ENCODE measurements at places on chromosomes 7 and 10.

DNA sequence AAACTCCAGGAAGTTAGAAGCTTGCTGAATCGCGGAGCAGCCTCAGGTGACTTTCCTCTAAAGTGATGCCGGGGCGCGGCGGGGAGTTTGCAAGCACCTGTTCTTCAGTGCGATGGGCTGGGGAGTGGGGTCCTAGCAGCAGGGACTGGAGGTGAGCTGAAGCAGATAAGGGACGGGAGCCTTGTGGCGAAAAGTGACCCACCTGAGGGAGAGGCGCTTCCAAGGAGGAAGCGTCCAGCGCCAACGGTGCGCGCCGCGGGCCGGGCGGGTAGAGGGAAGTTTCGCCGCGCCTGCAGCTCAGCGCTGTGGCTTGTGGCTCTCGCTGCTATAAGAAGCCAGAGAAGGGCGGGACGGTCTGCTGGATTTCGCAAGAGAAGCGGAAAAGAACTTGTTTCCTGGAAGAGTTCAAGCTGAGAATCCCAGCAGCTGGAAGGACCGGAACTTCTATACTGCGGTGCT is at the start of gene STEAP4:
TSS of gene STEAP4 (minus strand) at position 305 of the 459 bp plus-strand sequence. CDS start 22,625 bp downstream, outside the sequence.
- H3K4me1 ChIP-seq = no peaks in the 10 kb centered on the region
- no peak within 1 kb of the TSS for H3K27ac ChIP-seq
- DNase-seq = no peak
- no peak within 1 kb of the TSS for H3K4me3 ChIP-seq

GRCh38 chr10:115157357-115157756 is 64.2 kb downstream of the ATRNL1 start:
- H3K27ac ChIP-seq = no peak overlapping the region
- no peaks in the 10 kb centered on the region for H3K27me3 ChIP-seq
- no peaks in the 10 kb centered on the region for H3K36me3 ChIP-seq
- H3K4me1 ChIP-seq = no peaks in the 10 kb centered on the region
- no peak overlapping the region for H3K4me3 ChIP-seq
- DNase-seq = no peak

- no peaks in the 10 kb centered on the region for H3K36me3 ChIP-seq
- no peak overlapping the region for H3K27ac ChIP-seq
- H3K4me3 ChIP-seq = no peak overlapping the region
- no peak for DNase-seq
Observed at GRCh38 chr10:28293236-28294168, 9.4 kb downstream of the MPP7 start.

GRCh38 chr7:31002256-31002655 is 38.5 kb downstream of the GHRHR start:
- H3K4me1 ChIP-seq = no peaks in the 10 kb centered on the region
- no peak overlapping the region for H3K4me3 ChIP-seq
- H3K27ac ChIP-seq = no peak overlapping the region
- no peak for DNase-seq

- no peak overlapping the region for H3K4me3 ChIP-seq
- H3K27ac ChIP-seq = no peak overlapping the region
- no peaks in the 10 kb centered on the region for H3K4me1 ChIP-seq
Observed at GRCh38 chr7:17181482-17181881, 117.0 kb upstream of the AHR start.

- no peaks in the 10 kb centered on the region for H3K27me3 ChIP-seq
- H3K4me1 ChIP-seq = peaks cover 2% of the 10 kb centered on the region
- H3K4me3 ChIP-seq = no peak overlapping the region
Observed at GRCh38 chr7:127895814-127896280, 135.4 kb downstream of the LRRC4 start.

DNA sequence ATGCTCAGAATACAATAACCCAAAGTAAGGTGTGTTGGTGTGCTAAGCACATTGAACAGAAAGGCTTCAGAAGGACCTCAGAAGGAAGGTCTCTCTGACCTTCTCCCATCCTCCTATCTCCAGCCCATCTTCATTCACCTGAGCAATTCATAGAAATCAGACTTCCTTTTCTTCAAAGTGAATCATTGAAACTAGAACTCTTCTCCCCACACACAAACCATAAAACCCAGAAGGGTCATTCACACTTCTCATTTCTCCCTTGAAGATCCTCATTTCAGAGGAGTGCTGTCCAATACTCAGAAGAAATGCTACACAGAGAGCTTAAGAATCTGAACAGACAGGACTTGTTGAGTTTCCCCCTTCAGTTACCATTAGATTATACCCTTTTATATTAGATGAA is 89.5 kb downstream of the VWDE start:
- no peaks in the 10 kb centered on the region for H3K4me1 ChIP-seq
- H3K27me3 ChIP-seq = no peaks in the 10 kb centered on the region
- no peaks in the 10 kb centered on the region for H3K36me3 ChIP-seq
- H3K27ac ChIP-seq = no peak overlapping the region

GRCh38 chr10:86545101-86545500 is 23.5 kb upstream of the WAPL start:
- H3K4me1 ChIP-seq = no peaks in the 10 kb centered on the region
- H3K27ac ChIP-seq = no peak overlapping the region
- no peaks in the 10 kb centered on the region for H3K36me3 ChIP-seq
- DNase-seq = no peak
- no peak overlapping the region for H3K4me3 ChIP-seq
- no peaks in the 10 kb centered on the region for H3K27me3 ChIP-seq

DNA sequence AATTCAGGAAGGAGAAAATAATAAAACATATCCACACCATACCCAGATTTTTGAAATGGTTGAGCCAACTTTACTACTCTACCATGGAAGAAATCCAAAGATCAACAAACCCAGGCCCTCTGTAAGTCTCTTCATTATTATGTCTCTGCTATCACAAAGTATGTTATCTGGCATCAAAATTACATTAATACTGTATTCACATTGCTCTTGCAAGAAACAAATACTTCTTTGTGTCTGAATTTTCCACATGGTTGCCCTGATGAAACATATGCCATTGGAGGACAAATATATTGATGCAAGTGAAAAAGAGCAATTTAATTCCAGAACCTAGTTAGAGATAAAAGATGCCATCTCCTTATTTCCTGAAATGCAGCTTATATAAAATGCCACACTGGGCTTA is 204.0 kb downstream of the FZD1 start:
- H3K36me3 ChIP-seq = no peaks in the 10 kb centered on the region
- no peak overlapping the region for H3K4me3 ChIP-seq
- no peaks in the 10 kb centered on the region for H3K27me3 ChIP-seq
- no peak overlapping the region for H3K27ac ChIP-seq

- H3K27ac ChIP-seq = no peak overlapping the region
- H3K27me3 ChIP-seq = no peaks in the 10 kb centered on the region
- H3K4me3 ChIP-seq = no peak overlapping the region
- H3K36me3 ChIP-seq = no peaks in the 10 kb centered on the region
Observed at GRCh38 chr7:85802211-85802610, 615.4 kb upstream of the SEMA3D start.

GRCh38 chr7:146053492-146053891 is 63.1 kb upstream of the CNTNAP2 start:
- no peak overlapping the region for H3K27ac ChIP-seq
- DNase-seq = no peak
- no peaks in the 10 kb centered on the region for H3K27me3 ChIP-seq
- no peaks in the 10 kb centered on the region for H3K4me1 ChIP-seq
- H3K4me3 ChIP-seq = no peak overlapping the region
- H3K36me3 ChIP-seq = no peaks in the 10 kb centered on the region

DNA sequence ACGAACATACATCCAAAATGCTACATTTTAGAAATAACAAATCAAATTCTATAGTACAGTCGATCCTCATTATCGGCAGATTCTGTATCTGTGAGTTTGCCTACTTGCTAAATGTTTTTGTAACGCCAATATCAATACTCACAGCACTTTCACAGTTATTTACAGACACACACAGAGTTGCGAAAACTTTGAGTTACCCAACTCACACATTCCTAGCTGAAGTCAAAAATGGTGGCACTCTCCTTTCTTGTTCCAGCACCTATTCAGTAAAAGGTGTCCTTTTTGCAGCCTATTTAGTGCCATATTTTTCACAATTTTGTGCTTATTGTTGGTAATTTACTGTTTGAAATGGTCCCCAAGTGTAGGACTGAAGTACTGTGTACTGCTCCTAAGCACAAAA is 161.7 kb downstream of the AKR1D1 start:
- no peaks in the 10 kb centered on the region for H3K36me3 ChIP-seq
- no peak for DNase-seq
- no peaks in the 10 kb centered on the region for H3K27me3 ChIP-seq

DNA sequence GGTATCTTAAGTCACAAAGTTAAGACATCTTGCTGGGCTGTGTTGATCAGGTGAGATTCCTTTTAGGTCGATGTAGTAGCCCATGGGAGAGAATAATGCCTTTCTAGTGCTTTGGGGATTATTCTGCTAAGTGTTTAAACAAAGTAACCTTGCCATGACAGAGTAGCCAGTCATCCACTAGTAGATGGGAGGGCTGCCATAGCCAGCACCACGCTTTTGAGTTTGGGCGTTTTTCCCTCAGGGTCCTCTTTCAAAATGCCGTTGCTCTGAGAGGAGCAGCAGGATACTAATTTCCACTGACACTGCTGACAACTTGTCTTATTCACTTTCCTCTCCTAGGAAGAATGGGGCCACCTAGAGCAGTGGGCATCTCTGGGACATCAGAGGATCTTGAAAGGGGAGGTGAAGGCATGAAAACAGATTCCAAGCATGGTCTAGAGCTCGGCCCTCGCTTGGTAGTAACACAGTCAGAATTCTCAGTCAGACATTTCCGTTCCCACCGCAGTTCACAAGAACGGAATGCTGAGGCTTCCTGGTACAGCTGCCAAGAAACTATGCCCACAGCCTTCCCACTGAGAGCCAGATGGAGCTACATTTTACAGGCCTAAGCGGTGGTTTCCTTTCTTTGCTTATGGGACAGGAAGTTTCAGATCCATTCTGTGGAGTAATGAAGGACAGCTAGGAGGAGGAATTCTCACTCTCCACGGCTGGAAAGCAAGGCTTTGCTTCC is 15.3 kb upstream of the RSU1 start:
- peaks cover 7% of the 10 kb centered on the region for H3K4me1 ChIP-seq
- no peak overlapping the region for H3K4me3 ChIP-seq
- no peak overlapping the region for H3K27ac ChIP-seq
- no peak for DNase-seq
- no peaks in the 10 kb centered on the region for H3K27me3 ChIP-seq

DNA sequence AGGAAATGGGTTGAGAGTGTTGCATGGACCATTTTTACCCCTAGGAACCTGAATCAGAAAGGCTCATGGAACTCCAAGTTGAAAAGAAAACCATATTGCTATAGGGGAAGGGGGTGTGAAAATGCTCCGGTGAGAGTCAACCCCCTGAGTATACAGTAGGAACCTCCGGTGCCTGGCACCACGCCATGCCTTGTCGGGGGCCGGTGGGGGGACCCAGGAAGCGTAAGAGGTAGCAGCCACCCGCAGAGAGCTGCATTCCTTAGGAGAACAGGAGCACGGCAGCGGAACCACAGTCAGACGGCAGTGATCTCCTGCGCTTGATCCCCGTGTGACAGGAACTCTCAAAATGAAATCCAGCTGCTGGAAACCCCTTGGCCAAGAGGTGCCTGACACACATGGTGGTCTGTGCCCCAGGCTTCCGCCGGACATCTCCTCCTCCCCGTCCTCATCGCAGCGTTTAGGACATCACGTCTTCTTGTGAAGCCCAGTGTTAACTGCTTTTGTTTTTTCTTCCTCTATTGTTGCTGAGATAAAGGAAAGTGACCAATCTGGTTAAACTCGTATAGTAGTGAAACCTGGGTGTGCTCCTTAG is 186.8 kb downstream of the CELF2 start:
- peak; percentile 46 for DNase-seq
- H3K36me3 ChIP-seq = peaks cover 72% of the 10 kb centered on the region
- peaks cover 73% of the 10 kb centered on the region for H3K4me1 ChIP-seq
- no peaks in the 10 kb centered on the region for H3K27me3 ChIP-seq
- no peak overlapping the region for H3K4me3 ChIP-seq

DNA sequence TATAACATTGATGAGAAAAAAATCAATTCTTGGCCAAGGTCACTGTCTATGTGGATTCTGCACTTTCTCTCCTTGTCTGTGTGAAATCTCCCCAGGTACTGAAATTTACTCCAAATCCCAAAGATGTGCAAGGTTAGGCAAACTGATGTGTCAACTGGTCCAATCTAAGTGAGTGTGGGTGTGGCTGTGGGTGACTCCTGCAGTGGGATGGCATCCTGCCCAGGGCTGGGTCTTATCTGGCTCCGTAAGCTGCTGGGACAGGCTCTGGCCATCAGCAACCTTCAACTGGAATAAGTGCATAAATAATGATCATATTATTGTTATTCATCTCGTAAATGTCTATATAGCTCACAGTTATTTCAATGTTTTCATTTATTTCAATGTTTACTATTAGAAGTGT is 79.3 kb downstream of the JCAD start:
- no peaks in the 10 kb centered on the region for H3K4me1 ChIP-seq
- H3K4me3 ChIP-seq = no peak overlapping the region
- H3K27me3 ChIP-seq = no peaks in the 10 kb centered on the region
- no peak overlapping the region for H3K27ac ChIP-seq
- DNase-seq = no peak

GRCh38 chr10:68981074-68981473 is 7.5 kb upstream of the KIFBP start:
- peaks cover 72% of the 10 kb centered on the region for H3K36me3 ChIP-seq
- H3K4me1 ChIP-seq = no peaks in the 10 kb centered on the region
- no peak overlapping the region for H3K27ac ChIP-seq
- H3K27me3 ChIP-seq = no peaks in the 10 kb centered on the region

GRCh38 chr10:24382979-24383663 is 174.2 kb downstream of the KIAA1217 start:
- no peaks in the 10 kb centered on the region for H3K4me1 ChIP-seq
- H3K4me3 ChIP-seq = no peak overlapping the region
- no peak overlapping the region for H3K27ac ChIP-seq

- H3K36me3 ChIP-seq = no peaks in the 10 kb centered on the region
- DNase-seq = no peak
- no peak overlapping the region for H3K27ac ChIP-seq
- no peak overlapping the region for H3K4me3 ChIP-seq
- H3K4me1 ChIP-seq = no peaks in the 10 kb centered on the region
Observed at GRCh38 chr10:116316503-116316902, 7.7 kb upstream of the CCDC172 start.

DNA sequence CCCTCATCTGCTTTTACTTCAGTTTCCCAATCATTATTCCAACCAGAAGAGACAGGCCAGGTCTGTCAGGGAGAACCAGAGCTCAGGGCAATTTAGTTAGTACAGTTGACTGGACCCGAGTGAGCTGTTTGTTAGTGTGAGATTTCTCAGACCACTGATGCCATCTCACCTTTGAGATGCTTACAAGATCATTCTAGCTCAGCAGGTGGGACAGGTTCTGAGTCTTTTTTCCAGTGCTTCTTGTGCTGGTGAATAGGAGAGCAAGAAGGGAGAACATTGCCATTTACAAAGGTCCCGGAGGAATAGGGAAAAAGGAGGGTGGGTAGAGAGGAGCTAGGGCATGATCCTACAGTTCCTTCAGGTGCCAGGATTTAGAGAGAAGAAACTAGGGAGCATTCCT is 112.4 kb upstream of the IFRD1 start:
- no peak overlapping the region for H3K4me3 ChIP-seq
- peaks cover 51% of the 10 kb centered on the region for H3K36me3 ChIP-seq
- no peaks in the 10 kb centered on the region for H3K4me1 ChIP-seq

- no peaks in the 10 kb centered on the region for H3K36me3 ChIP-seq
- no peak overlapping the region for H3K27ac ChIP-seq
- H3K4me3 ChIP-seq = no peak overlapping the region
- H3K4me1 ChIP-seq = no peaks in the 10 kb centered on the region
- DNase-seq = no peak
Observed at GRCh38 chr7:45171946-45172345, 14.4 kb downstream of the RAMP3 start.

- no peaks in the 10 kb centered on the region for H3K27me3 ChIP-seq
- no peaks in the 10 kb centered on the region for H3K4me1 ChIP-seq
- H3K4me3 ChIP-seq = no peak overlapping the region
- H3K27ac ChIP-seq = no peak overlapping the region
- H3K36me3 ChIP-seq = no peaks in the 10 kb centered on the region
- DNase-seq = no peak
Observed at GRCh38 chr7:158322616-158323530, 264.8 kb downstream of the PTPRN2 start.

All from natural killer cell (primary cell).